Ascending aorta (tissue), 2 donors: ENCODE measurements at places on chromosomes 5 and 9.
A peak's percentile ranks its signal among the peaks of the same experiment; 100 is the strongest.

GRCh38 chr5:103013933-103014552 is 105.9 kb downstream of the GIN1 start:
- DNase-seq, result no peak

- no peak for DNase-seq
These were observed 62.3 kb upstream of the CDK5RAP2 start for GRCh38 chr9:120642129-120642770.

DNA sequence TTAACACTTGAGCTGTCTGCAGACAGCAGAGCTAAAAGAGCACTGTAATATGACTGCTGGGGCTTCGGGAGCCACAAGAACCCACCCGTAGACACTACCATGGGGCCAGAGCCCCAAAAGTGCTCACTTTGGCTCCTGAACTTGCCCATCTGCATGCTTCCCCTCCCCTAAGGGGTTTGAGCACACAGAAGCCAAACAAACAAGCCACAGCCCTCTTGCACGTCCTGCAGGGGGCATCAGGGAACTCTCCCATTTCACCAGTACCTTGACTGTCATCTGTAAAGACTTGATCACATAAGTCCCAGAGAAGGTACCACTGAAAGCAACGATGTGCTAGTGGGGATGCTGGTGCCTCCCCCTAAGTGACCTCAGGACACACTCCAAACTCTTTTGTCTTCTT is 681.8 kb downstream of the SEMA5A start:
- DNase-seq, result no peak

DNA sequence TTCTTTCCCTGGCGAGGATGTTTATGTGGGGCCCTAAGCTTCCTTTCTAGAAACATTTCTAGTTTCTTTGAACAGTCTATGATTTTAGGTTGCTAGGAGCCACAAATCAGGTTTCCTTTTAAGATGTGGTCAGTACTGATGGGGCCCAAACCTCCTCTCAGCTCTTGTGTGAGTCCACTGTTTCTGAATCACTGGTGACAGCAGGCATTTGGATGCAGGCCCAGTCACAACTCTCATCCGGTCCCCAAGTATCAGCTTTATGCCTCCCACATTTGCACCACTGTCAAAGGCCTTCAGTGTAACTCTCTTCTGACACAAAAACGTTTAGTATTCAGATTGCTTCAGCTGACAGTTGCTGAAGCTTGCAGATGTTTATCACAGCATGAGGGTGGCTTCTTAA is 7.8 kb downstream of the DMRT2 start:
- no peak for DNase-seq

DNA sequence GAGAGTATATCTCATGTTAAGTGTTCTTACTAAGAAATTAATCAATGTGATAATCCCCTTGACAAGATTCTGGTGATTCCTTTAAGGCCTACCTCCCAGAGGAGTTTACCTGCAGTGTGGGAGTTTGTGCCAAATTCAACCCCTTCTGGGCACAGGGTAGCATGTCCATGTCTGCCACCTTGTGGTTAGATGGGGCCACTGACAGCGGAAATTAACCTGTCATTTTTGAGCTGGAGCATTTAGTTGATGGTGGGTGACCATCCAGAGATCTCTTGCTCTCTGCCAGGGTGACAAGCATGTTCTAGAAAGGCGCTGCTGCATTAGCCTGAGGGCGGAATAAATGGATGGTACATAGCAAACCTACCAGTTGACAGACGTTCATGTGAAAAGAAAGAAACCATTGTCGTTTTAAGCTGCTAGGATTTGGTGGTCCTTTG is 132.2 kb downstream of the FBXO4 start:
- DNase-seq, result peak; percentile 64

DNA sequence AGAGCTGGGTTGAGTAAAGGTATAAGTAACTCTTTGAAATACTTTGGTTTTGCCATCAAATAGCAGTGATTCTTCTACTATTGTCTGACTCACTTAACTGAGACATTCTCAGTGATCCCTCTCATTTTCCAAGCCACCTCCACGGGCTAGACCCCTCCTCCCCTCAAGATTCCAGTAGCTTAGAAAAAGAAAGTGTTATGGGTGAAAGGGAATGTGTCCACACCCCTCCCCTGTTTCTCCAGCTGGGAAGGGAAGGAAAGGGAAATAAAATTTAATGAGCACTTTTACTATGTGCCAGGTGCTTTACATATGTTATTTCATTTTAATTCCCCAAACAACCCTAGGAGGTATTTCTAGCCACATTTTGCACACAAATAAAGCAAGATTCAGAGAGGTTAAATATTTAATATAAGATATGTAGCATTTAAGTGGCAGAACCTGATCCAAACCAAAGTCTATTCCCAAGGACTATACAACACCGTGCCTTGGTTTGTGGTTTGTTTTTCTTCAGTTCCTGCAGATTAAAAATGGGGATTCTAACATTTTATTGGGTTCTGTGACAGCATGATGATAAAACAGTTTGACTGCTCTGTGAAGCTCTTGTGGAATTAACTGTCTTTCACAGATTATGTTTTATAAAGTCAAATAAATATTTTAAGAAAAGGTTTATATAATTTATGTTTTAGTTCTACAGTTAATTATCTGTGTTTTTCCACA is 135.9 kb downstream of the ZSWIM6 start:
- DNase-seq, result no peak

DNA sequence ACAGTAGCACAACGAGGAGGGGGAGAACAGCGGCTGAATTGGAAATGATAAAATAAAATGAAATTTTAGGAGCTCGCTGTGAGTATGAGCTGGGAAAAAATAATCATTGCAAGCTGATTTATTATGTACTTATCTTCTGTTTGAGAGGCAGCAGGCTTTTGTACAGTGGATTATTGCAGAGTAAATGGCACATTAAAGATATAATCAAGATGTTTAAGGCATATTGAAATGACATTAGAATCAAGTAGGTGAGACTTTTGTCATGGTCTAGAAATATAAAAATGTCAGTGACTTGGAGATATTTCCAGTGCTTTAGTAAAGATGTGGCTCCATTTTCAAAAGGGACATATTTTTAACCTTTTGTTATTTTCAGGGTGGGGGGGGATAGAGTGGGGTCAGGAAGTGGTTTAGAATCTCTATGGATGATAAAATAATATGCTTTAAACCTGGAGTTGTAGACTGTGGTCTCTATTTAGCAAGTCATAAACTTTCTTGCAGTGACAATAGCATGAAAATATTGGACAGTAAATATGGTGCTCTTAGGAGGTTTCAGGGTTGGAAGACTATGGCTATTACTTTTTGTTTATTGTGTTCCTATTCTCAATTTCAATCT is 46.8 kb downstream of the PTTG1 start:
- no peak for DNase-seq

- peak; percentile 88 for DNase-seq
These were observed 1.1 kb upstream of the ZSWIM6 start for GRCh38 chr5:61330845-61331406.

- DNase-seq, result no peak
These were observed 2.9 kb downstream of the NSMF start for GRCh38 chr9:137456061-137456863.

DNA sequence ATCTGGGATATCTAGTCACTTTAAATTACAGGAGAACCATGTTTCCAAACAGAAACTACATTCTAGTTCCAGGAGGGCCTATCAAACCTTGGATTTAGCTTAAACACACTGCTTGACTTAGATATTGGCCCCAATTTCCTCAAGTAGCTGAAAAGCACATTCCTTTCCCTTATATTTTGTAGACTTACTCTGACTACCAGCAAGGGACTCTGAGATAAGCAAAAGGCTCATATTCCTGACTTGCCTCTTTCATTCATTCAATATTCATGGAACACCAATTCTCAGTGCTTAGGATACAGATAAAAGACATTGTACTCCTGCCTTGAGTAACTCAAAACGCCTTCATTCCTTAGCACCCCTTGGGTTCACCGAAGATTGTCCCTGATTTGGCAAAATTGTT is 11.8 kb downstream of the NR6A1 start:
- DNase-seq, result no peak

- DNase-seq, result no peak
These were observed 119.3 kb downstream of the GDNF start for GRCh38 chr5:37720550-37720952.

DNA sequence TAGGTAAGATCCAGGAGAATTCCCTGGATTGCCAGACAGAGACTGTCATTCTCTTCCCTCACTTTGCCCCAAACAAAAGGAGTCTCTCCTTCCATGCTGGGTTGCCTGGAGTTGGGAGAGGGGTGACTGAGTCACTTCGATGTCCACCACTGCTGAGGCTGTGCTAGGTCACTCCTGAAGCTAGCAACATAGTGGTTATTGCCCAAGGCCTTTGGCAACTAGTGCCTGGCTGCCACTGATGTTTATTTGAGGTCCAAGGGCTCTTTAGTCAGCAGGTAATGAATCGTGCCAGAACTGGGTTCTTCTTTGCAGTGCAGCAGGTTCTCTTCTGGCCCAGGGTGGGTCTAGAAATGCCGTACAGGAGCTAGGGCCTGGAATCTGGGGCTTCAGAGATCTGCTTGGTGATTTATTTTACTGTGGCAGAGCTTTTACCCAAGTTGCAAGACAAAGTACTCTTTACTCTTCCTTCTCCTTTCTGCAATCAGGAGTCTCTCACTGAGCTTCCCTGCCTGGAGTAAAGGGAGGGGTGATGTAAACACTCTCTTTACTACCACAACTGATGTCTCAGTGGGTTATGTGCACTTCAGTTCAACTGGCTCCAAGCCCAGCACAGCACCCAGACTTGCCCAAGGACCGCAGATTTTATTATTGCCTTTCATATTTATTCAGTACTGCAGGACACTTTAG is 155.7 kb upstream of the SH3GL2 start:
- DNase-seq, result no peak

DNA sequence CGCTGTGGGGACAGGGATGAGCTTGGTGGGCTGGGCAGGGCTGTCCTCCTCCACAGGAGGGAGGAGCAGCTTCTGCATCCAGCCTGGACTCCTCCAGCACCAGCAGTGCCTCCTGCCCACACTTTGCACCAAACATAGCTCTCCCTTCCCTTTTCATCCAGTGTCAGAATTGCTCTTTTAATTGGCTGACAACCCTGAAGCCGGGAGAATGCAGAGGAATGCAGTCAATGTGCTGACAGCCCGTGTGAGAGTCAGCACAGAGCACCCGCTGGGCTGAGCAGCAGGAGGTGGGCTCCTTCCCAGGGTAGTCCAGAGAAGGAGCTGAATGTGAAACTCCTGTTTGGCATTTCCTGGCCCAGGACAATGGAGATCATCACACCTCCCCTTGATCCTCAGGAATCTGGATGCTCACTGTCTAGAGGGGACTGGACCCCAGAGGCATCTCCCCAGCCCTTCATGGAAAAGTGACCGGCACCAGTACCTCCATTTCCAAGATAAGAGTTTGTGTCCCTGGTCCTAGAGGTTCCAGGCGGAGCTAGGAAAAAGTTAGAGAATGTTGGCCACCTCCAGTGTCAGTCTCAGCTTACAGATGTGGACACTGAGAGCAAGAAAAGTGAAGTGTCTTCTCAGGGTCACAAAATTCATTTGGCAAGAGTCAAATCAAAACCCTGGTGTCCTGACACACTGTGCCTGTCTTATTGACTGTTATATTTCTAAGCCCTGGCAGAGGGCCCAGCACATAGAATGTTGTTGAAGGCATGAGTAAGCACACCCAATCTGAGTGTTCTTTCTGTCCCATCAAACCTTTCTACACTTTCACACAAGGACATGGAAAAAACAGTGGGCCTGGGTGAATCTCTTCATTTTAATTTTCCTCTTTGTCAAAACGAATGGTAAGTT is 202.1 kb downstream of the SNX18 start:
- peak; percentile 85 for DNase-seq

DNA sequence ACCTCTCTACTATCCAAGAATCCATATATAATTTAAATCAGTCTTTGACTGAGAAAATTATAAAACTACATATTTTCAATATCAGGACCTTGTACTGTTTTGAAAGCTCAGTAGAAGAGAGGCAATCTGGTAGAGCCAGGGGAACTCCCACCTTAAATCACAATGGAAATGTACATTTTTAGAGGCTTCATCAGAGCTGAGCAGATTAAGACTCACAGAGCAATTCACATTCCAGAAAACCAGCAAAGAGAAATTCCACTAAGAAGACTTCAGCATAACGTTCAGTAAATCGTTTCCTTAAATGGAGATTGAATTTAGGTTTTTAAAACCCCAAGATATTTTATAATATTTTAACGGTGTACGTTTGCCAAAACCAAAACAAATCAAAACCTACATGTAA is 227.8 kb upstream of the TRPM3 start:
- no peak for DNase-seq

GRCh38 chr9:92976431-92976830 is 29.1 kb downstream of the FGD3 start:
- DNase-seq, result no peak

DNA sequence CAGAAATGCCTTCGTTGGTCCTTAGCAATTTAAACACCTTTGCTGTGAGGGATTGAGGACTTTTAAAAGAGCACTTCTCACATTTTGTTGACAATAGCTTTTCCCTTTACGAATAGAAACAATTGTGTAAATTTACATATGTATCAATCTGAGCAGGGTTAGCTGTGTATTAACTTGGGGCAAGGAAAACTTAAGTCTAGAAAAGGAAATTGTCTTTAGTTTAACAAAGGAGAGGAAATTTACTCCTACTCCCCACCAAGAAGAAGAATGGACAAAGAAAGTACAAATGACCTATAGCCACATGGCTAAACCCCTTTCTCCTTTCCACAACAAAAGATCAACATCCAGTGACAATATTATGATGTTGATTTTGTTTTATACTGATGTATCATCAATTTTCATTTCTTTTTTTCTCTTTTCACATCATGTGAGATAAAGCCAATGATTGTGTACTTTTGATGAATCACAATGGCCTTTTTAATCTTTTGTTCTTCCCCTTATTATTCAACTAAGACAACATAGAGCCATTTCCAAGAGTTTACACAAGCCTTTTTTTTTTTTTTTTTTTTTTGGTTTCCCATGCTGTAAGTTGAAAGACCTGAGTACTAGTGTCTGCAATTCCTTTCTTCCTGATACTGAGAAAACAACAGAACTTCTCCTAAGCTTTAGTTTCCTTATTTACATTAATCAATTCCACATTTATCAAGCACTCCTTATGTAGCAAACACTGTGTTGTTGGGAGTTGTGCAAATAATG is 19.0 kb downstream of the FOXB2 start:
- no peak for DNase-seq

GRCh38 chr9:36163049-36163785 is 6.0 kb upstream of the CCIN start:
- DNase-seq, result peak; percentile 53

DNA sequence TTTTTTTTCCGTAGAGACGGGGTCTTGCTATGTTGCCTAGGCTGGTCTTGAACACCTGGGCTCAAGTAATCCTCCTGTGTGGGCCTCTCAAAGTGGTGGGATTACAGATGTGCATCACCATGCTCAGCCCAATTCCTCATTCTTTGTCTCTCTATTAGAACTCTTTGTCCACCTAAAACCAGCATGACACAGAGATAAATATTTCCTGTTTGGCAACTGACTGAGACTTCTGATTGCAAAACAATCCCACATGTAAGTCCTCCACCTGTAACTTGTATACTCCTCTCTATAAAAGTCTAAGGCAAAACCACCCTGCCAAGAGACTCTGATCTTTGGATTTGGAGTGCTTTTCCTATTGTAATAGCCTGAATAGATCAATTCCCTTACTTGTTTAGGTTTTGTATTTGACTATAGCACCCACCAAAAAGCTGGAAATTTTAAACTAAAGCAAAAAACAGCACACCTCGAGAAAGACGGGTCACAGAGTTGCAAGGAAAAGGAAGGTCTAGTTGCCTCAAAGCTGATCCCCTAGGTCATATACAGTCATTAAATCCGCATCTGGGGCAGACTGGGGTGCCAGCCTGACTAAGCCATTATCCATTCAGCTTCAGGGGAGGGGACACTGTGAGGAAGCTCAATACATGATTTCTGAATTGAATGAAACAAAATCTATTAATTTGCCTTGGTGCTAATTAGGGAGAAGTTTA is 13.5 kb upstream of the KIF27 start:
- no peak for DNase-seq

- no peak for DNase-seq
These were observed 46.6 kb downstream of the UGCG start for GRCh38 chr9:111943200-111943599.
